ENCODE measurements at places on chromosomes 3 and 15.

DNA sequence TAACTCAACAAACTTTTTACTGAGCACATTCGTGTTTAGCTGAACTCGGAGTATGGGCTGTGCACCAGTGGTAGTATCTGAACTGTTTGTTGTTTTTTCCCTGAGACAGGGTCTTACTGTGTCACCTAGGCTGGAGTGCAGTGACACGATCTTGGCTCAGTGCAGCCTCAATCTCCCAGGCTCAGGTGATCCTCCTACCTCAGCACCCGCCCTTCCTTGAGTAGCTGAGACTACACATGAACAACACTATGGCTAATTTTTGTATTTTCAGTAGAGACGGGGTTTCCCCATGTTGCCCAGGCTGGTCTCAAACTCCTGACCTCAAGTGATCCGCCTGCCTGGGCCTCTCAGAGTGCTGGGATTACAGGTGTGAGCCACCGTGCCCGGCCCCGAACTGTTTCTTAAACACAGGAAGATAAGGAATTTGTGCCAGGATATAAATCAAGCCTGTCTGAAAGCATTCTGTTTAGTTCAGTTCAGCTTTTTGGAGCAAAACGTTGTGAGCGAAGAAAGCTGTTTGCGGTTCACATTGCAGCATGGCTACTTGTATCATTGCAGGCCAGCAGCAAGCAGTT is 40.4 kb upstream of the SKOR1 start:
- no peak for DNase-seq

DNA sequence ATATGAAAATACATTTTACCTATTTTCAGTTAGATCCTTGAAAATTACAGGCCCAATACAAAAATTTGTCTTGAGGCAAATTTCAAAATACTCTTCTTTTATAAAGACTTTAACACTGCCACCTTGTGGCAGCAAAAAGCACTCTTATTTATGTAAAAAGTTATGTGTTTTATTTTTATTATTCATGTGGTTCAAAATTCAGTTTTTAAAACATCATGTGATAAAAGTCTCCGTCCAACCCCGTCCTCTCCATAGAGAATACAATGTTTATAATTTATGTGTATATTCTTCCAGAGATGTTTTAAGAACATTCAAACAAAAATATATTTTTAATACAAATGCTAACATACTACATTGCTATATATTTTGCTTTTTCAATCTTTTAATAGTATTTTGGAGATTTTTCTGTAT is 36.9 kb upstream of the TRIM59 start:
- no peak for DNase-seq

- no peak for DNase-seq
Measured at GRCh38 chr3:175932586-175932985, 1073.5 kb downstream of the NAALADL2 start.

- peak; percentile 54 for DNase-seq
Measured at GRCh38 chr3:98817547-98818041, 54.5 kb downstream of the ST3GAL6 start.

DNA sequence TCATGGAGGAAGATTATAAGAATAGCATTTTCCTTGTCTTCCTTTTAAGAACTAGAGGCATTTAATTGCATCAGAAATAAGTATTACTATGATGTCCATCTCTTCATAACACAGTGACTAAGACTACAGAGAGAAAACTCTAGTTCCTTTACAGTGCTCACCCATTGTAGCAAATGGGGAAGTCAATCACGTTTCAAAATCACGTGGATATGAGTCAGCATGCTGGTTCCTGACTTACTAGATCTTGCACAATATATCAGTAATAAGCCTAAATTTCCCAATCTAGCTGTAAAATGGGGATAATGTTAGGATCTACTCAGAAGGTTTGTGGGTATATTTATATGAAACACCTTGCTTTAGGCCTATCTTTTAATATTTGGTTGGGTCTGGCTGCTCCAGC is 254.8 kb upstream of the EOMES start:
- no peak for DNase-seq

DNA sequence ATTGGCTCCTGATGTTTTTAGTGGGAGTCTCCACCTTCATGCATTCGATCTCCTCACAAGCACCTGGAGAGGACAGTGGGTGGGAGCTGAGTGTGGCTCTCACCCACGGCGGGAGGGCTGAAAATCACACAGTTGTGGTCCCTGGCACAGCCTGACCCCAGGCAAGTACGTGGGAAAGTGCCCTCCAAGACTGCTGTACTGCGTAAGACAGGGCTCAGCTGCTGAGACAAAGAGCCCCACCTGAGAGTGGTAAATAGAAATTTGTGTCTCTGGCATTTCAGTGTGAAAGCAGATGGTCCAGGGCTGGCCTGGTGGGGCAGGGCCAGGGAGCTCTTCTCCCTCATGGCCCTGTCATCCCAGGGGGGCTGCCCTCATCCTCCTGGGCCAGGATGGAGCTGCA is 77.4 kb upstream of the IQSEC1 start:
- DNase-seq = no peak

- no peak for DNase-seq
Measured at GRCh38 chr3:194265505-194265892, 85.6 kb downstream of the CPN2 start.

- DNase-seq = peak; percentile 89
Measured at GRCh38 chr15:30903497-30904187, at the start of gene FAN1. Gene FAN1, plus strand, starts transcription at chr15:30903915. Its CDS starts 749 bp downstream, at chr15:30904664.

DNA sequence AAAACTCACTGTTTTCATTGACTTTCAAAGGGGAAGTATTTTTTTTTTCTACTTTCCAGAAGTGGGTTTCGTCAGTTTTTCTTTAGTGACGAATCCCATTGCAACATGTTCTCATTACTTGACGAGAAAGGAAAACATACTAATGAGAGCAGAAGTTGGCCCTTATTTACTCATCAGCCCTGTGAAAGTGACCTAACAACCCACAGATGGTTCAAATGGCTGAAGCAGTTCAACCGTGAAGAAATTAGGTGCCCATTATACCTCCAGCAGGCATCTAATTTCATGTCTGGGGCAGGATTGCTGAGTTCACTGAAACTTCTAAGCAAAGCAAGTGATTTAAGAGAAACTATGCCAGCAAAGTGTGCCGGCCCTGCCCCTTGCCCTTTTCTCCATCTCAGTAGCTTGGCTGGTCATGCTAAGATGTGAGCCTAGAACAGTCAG is 9.0 kb downstream of the AQP9 start:
- peak; percentile 80 for DNase-seq

DNA sequence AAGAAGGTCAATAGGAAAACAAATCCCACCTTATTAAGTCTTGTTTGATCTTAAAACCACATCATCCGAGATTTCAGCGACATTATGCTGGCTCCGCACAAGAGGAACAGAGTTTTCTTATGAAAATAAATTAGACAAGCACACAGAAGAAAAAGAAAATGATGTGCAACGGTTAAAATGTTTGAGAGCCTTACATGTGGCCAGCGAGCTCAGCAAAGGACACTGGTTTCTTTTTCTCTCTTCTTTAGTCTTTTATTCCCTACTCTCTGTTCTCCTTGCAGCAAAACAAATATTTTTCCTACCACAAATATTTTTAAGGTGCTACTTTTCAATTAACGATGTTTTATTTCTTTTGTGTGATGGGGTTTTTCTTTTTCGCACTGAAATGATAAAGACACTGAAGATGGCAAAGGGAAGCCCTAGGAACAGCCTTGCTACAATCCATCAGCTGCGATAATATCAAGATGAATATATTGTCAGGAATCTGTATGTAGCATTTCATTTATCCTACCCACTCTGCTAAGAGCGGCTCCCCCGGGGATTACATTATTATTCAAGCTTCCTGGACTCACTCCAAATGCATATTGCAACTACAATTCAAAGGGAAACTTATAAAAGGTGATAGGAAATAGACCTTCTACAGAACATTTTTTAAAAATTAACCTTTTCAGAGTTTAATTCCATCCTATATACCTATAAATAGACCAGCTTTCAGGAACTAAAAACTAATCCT is 72.9 kb downstream of the ANXA2 start:
- no peak for DNase-seq

GRCh38 chr3:114128826-114129225 is 50.0 kb downstream of the DRD3 start:
- DNase-seq = no peak

DNA sequence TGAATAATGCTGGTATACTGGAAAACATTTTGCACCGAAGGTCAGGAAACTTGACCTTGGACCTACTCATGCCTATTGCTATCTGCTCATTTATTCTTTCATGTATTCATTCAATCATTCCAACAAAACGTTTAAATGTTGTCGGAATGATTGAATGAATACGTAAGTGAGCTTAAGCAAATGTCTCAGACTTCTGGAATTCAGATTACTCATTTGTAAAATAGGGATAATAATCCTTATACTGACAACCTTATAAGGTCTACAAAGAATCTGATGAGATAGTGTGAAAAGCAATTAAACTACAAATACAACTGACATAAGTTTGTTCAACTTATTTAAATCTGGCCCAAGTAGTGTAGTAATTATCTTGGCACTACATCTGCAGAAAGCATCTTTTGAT is 288.7 kb downstream of the WDR72 start:
- DNase-seq = no peak

DNA sequence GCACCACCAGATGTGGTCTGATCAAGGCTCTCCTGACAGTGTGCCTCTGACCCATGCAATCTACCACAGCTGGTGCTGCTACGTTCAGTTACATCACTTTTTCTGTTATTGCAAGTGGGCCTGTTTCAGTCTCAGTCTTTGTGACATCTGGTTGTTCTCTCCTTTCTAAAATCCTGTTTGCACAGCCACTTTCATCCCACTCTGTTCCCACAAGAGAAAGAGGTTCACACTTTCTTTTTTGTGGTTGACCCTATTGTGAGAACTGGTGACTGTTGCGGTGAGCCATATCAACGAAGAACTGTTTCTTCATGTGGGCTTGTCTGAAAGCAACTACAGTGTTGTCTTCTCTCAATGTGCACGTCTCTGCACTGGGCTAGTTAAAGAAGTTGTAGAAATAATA is 342.8 kb upstream of the ARPP21 start:
- DNase-seq = no peak

DNA sequence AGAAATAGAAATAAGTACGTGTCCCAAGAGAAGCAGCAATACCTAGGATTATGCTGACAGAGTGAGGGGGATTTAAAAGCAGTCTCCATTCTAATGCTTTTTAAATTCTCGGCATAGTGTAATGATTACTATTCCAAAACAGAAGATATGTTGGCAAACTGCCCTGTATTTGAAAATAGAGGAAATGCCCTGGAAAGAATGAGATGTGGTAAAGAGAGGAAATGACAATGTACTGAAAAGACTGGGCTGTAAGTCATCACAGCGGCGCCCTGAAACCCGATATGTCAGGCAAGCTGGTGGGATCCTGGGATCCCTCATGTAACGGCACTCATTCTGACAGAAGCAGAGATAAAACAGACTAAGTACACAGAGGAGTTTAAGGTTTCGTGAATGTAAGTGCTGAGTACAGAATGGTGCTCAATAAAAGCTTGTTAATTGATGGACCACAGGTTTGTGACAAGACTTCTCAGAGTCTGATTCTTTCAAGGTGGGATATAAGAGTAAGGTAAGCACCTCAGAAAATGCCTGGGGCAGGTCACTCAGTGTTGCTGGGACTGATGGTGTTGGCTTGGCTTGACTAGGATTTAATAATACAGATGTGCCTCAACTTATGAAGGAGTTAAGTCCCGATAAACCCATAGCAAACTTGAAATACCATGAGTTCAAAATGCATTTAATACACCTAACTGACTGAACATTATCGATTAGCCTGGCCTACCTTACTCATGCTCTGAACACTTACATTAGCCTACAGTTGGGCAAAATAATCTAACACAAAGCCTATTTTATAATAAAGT is 91.4 kb downstream of the NFKBIZ start:
- peak; percentile 14 for DNase-seq

DNA sequence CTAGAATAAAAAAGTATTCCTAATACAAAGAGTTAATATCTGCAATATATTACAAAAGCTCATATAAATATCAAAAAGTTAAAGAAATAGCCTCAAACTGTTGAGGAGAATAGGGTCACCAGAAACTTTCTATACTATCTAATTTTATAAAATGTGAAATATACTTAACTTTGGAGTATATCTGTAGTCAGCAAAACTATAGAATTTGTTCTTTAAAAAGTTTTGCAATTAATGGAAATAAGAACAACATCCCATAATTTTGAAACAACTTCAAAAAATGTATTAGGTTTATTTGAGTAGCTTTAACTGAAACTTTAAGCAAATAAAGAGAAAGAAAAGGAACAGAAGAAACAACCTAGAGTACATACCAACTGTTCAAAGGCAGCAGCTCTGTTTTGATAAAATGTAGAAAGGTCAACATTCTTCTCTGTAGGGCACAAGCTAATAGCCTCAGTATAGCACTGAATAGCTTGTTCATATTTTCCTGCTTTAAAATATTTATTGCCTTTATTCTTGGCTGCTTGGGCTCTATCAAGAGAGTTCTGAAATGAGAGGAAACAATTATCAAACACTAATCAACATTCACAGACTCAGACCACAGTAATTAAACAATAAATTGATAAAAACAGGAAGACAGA is 14.3 kb downstream of the TOMM70 start:
- no peak for DNase-seq

DNA sequence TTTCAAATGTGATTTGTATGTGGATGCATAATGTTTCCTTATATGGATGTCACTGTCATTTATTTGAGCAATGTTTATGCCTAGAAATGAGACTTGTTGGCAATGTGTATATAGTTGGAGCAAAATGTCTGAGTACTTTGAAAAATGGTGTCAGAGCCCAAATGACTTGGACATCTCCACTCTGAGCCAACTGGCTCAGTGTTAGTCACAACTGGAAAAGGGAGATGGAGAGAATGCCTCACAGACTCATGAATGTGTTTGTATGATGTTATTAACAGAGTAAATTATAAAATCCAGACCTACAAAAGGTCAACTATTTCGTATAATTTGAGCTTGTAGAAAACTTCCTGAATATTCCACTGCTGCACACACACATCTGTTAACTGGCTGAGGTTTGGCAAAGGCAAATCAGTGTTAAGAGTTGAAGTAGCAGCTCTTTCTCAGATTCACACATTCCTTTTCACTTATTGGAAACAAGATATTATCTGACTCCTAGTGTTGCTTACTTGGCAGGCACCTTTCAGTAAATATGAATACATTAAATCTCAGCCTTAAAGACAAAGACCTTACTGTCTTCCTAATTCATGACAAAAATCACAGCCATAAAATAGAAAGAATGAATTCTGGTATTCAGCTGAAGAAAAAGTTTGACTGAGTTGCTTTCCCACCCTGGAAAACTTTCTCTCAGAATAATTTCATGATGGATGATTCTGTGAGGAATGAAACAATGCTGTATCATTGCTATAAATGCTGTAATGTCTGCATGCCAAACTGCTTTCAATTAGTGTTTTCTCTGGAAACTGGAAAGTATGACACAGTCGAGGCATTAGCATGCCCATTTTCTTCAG is 27.0 kb downstream of the ADIPOQ start:
- no peak for DNase-seq

- DNase-seq = no peak
Measured at GRCh38 chr3:141963301-141963700, 86.9 kb downstream of the ATP1B3 start.

DNA sequence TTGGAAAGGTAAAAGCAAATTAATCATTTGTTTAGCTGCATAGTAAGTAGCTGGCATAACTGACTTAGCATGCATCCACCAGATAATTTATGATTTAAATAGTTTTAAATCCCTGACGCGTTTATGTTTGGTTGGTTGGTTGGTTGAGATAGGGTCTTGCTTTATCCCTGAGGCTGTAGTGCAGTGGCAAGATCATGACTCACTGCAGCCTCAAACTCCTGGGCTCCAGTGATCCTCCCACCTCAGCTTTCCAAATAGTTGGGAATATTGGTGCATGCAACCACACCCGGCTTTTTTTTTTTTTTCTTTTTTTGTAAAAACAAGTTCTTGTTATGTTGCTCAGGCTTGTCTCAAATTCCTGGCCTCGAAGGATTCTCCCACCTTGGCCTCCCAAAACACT is 263.4 kb downstream of the MCTP2 start:
- no peak for DNase-seq

- DNase-seq = no peak
Measured at GRCh38 chr3:134333522-134334181, 40.6 kb downstream of the AMOTL2 start.

All from renal pelvis (tissue), 12 donors.